ENCODE measurements at places on chromosomes 12 and 14.
A peak's percentile ranks its signal among the peaks of the same experiment; 100 is the strongest.

DNA sequence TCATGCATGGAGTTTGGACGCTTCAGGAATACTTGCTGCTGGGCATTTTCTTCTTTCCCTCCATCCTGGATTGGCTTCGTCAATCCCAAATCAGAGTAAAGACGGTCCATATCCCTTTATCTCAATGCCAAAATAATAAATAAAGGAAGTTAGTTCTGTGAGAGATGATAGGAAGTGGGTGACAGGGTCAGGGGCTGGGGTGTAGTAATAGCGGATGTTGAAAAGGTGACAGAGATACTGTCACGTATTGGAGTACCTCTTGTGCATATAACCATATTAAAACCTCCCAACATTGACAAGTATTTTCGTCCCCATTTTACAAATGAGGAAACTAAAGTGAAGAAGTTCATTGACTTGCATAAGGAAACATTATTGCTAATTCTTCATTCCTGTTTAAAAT lies 12.4 kb downstream of the MAGOHB start:
- peak; percentile 27 for DNase-seq

DNA sequence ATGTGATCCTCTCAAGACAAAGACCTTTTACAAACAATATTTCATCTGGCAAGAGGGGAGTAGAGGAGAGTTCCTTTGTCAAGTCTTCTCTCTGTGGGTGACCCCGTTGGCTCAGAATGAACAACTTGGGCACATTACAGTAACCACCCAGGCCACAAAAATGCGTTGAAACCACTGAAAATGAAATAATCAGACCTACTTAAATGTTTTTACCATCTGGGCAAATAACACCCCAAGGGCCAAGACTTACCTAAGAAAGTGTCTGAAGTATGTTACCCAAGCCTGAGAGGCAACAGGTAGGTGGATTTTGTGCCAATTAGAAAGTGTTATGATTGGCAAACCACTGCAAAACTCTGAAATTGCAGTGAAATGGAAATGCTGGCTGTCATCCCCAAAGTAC lies 1.3 kb downstream of the TC2N start:
- peak; percentile 29 for DNase-seq

- no peak for DNase-seq
Observed at GRCh38 chr14:24895243-24895583, 154.7 kb downstream of the STXBP6 start.

- no peak for DNase-seq
Observed at GRCh38 chr12:97982684-97983083, 520.1 kb downstream of the RMST start.

- DNase-seq: no peak
Observed at GRCh38 chr14:103541709-103542604, 13.0 kb downstream of the TRMT61A start.

DNA sequence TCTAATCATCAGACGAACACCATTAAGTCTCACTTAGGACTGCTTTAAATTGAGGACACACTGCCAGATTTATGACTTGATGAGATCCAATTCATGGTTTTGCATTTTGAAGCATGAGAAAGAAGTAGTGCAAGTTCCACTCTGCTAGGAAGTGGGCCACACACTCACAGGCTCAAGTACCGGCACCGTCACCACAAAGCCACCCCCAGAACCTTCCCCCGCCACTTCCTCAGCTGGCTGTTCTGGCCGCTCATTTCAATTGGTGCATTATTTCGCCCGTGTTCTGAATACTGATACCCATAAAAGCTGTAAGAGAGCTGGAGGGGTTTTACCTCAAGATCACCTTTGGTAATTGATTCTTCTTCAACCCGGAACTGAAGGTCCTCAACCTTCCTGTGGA lies 70.1 kb downstream of the CLIP1 start:
- DNase-seq: no peak

DNA sequence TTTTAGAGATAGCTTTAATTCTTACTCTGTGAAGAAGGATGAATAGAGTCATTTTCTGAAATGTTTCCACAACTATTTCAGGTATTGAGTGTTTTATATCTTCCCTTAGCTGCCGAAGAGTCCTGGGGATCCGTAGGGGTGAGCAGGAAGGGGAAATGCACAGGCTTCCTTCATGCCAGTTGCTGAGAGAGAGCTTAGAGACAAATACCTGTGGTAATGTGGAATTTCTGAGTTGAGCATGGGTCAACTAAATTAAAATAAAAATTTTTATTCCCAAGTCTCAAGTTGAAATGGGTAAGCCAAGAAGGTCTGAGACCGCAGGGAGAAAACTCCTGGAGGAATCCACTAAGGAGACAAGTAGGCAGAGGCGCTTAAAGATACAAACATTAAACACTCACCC lies 185.7 kb downstream of the DAD1 start:
- DNase-seq: no peak

DNA sequence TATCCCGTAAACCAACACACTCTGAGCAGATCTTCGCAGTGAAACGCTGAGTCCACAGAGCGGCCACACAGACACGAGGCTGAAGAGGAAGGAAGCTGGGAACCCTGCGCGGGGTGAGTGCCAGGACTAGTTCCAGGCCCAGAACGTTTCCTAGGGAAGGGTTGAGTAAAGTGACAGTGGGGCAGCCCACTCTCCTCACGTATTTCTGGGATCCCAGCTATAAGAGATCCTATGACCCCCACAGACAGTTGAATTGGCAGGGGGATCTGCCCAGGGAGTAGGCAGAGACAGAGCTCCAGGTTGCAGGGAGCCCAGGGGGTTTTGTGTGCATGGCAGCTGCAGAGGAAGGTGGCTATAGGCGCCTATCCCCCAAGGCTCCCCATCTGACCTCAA lies 51.1 kb downstream of the GTF2A1 start:
- no peak for DNase-seq

- DNase-seq: no peak
Observed at GRCh38 chr14:89481196-89481595, 64.2 kb upstream of the FOXN3 start.

GRCh38 chr14:105882626-105883025 lies 356.2 kb downstream of the TMEM121 start:
- no peak for DNase-seq

DNA sequence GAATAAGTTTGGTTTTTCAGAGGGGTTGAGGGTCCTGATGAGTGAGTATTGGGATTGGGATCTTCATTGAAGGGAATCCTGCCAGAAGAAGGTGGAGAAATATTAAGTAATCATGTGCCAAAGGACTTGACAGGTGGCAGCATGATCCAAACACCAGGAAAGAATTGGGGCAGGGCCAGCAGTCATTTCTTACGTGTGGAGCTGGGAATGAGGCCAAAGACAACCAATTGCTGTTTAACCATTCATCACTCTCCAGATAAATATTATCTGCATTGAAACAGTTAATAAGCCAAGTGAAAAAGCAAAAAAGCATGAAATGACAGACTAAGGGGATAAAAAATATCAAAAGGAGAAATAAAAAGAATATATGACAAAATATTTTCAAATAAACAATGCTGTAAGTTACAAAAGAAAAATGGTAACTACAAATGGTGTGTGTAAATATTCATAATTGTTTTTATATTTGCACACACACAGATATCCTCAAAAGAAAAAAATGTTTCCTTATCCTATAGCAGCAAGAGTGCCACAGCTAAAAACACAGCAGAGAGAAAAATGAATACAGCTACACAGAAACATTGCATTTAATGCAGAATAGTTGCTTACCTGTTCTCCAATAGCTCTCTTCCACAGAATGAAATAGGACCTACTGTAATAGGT lies 26.2 kb downstream of the C2CD5 start:
- no peak for DNase-seq

- DNase-seq: no peak
Observed at GRCh38 chr12:120961604-120962531, 16.5 kb upstream of the HNF1A start.

DNA sequence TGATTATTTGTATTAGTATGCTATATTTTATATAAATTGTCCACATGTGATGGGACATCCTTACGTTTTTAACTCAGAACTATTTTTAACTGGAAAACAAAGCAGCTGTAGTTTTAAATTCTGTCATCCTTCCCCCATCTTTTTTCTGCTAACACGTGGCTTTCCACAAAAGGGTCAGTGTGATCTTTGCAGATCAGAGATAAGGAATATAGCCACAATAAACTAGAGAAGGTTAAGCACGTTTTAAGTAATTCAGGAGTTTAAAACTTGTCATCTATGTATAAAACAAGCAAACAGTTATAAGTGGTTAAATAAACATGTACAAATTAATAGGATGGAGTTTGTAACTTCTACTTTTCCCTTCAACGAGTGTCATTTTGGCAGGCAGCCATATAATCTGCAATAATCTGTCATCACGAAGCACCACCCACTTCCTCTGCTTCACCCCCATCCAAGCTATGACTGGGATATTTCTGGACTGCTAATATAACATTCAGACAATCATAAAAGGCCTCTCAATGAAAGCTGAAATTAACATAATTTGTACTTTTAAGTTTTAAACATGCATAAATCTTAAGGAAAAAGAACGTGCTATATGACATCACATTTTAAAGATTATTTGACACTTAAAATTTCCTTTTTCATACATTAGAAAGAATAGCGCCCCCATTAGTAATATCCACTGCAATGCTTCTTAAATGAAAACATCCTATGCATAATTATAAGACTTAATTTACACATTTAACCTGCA lies 15.3 kb downstream of the TAOK3 start:
- peak; percentile 71 for DNase-seq

DNA sequence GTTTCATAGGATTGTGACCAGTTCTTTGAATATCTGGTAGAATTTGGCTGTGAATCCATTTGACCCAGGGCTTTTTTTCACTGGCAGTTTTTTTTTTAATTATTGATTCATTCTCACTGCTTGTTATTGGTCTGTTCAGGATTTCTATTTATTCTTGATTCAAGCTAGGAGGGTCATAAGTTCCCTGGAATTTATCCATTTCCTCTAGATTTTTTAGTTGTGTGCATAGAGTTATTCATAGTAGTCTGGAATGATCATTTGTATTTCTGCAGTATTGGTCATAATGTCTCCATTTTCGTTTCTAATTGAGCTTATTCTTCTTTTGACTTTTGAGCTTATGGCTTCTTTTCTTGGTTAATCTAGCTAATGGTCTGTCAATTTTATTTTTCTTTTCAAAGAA lies 291.6 kb downstream of the AKAP6 start:
- no peak for DNase-seq

- no peak for DNase-seq
Observed at GRCh38 chr12:31362115-31362758, 36.3 kb upstream of the SINHCAF start.
